ENCODE measurements at places on chromosomes 6 and 20.
A peak's percentile ranks its signal among the peaks of the same experiment; 100 is the strongest.

GRCh38 chr6:23823421-23823820, 302.6 kb upstream of the NRSN1 start:
- no peak for DNase-seq

DNA sequence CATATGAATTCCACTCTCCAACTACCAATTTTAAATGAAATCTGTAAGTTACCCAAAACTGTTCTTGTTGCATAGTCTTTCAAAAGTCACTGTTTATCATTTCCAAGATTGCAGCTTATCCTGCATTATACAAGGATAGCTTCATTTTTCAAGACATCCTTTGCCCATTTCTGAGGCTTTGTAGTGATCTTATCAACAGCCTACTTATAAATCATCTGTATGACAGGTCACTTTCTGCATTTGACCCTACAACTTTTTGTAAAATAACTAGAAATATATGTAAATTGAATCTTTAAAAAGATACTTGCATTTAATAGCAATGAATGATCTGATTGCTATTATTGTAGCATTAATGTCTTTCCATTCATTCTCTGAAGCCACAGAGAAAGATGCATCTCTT, 521.1 kb downstream of the UTRN start:
- no peak for DNase-seq

DNA sequence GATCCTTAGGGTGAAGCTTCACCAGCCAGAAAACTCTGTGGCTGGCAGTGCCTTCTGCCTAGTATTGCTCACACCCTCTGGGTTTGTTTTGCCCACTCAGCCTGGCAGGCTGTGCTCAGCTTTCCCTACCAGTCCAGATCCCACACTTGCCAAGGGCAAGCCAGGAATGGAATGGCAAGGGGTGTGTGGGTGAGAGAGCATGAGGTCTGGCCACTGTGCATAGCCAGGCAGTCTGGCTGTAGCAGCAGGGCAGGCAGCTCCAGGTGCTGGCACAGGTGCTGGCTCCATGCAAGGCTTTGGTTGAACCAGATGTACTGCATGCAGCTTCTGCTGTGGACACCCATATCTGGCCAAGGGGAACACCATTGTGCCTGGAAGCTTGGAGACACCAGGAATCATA, 1720.3 kb downstream of the HACE1 start:
- DNase-seq, result no peak

DNA sequence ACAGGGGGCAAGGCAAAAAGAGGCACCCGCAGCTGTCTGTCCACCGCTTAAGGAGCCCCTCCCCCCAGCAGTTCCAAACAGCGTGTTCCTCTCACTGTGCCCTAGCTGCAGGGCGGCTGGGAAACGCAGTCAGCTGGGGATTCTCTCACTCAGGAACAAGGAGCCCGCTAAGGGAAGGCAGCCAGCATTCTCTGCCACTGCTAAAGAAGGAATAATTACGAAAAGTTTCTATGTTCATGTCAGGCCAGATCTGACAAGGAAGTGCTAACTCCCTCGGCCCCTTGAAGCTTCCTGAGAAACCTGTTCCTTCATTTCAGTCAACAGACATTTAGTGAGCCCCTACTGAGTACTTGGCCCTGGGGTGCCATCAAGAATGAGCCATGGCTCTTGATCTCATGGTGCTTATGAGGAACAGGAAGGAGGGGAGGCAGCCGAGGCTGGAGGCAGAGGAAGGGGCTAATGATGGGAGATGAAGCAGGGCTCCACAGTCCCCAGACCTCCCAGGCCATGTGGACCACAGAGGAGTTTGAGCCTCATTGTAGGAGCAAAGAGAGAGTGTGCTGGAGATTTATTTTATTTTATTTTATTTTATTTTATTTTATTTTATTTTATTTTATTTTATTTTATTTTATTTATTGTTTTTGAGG, 101.7 kb upstream of the PMEPA1 start:
- DNase-seq, result peak; percentile 20

GRCh38 chr20:39563349-39563748, 601.2 kb downstream of the DHX35 start:
- DNase-seq, result no peak

DNA sequence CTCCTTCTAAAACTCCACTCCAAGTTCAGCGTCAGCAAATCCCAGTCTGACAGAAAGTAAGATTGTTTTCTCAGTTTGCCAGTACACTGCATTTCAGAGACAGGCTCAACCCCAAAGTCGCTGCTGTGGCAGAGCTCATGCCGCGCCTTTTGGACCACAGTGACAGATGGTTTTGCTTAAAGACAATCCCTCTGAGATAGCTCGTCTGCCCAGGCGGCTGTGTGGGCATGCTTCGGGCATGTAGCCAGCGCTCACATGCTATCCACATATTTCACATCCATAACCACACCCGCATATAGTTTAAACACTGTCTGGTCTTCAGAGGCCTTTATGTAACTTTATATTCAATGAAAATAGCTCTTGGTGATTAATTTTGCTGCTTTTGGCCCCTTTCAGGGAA, 14.7 kb upstream of the PXDC1 start:
- no peak for DNase-seq

DNA sequence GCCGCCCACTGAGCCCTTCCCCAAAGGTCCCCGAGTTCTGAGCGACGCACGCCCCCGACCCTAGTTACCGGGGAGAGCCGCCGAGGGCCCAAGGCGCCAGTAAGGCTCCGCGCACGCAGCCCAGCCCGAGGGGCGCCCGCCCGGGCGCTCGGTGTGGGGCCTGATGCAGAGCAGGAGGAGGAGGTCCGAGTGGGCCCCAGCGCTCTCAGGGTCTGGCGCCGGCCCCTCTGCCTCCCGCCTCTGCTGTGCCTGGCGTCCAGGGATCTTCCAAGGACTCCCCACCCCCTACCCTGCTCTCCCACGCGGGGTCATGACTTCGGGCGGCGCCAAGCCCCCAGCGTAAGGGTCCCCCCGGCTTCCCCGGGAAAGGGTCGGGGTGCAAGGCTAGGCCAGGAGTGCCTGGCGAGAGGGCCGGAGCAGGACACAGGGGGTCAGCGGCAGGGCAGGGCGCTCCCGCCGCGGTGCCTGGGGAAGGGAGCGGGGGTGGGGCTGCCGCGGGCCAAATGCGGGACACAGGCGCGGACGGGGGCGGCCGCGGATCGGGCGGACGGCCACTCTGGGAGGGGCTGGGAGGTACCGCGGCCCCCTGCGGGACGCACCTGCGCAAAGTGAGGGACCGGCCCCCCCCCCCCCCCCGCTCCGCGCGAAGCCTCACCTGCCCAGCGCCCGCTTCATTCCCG, 637 bp downstream of the ABHD12 start:
- no peak for DNase-seq
